Pancreas (tissue), 10 donors: ENCODE measurements at places on chromosomes 5 and 9. TPM values are rescaled to one million over a fixed set of nuclear protein-coding genes. Genes with fewer than 3 reads are reported as not detected.

The NKD2 gene
- total RNA-seq: 8.8 TPM

The GARIN3 gene
- total RNA-seq: not detected

GRCh38 chr5:25399878-25400480 lies 755.2 kb upstream of the CDH10 start:
- no peak for DNase-seq
- H3K27ac ChIP-seq: no peak overlapping the region
- H3K4me3 ChIP-seq: no peak overlapping the region
- no peaks in the 10 kb centered on the region for H3K36me3 ChIP-seq
- H3K27me3 ChIP-seq: no peaks in the 10 kb centered on the region

- no peaks in the 10 kb centered on the region for H3K36me3 ChIP-seq
- H3K4me1 ChIP-seq: no peaks in the 10 kb centered on the region
- no peak overlapping the region for H3K27ac ChIP-seq
- no peak overlapping the region for H3K4me3 ChIP-seq
- peak; percentile 63 for DNase-seq
Measured at GRCh38 chr9:85425153-85425611, 316.6 kb downstream of the AGTPBP1 start.

GRCh38 chr9:99779277-99779676 lies 42.4 kb upstream of the NR4A3 start:
- no peak overlapping the region for H3K4me3 ChIP-seq
- no peaks in the 10 kb centered on the region for H3K36me3 ChIP-seq
- H3K27ac ChIP-seq: no peak overlapping the region
- no peak for DNase-seq
- no peaks in the 10 kb centered on the region for H3K27me3 ChIP-seq
